ENCODE measurements at places on chromosomes 4 and X.

DNA sequence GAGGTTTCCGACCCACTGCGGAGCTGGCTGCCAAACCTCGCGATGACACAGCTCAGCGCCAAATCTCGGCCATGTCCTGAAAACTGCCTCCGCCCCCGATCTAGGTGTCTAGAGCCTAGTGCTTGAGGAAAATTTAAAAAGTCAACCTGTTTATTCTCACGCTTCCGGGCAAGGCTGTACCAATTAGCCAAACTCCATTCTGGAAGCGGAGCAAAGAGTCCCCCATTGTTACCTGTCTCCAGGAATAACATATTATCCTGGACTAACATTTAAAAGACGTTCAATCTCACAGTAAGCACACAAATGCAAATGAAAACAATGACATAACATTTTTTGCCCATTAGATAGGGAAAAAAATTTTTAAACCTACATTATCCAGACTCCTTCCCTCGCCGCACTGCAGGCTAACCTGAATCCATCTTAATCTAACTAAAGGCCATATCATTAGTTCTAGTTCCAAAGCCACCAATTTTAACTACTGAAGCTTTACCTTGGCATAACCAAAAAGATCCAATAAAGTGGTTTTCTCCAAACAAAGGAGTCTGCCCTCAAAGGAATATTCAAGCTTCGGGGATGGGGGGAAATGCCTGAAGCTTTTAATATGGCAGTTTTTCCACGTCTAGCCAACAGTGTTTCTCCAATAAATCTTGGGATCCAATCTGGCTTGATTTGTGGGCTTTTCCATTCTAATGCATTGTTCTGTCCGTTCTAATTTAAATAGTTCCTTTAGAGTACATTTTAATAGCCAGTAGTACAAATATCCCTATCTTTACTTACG is 1.9 kb downstream of the HUWE1 start:
- DNase-seq, result no peak

DNA sequence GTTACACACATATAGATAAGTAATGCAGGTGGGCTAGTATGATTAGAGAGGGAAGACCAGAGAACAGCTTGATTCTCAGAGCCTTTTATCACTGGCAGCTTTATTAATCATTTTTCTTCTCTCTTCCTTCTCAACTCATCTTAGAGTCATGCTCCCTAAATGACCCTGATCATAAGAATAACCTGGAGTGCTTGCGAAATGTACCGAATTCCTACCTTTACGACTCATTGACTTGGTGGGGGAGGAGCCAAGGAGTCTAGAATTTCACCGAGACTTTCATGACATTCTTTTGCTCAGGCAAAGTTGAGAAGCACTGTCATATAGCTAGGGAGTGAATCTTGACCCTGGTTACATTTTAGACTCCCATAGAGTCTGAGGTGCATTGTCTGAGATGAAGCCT is 298.9 kb upstream of the PUDP start:
- peak; percentile 2 for DNase-seq

DNA sequence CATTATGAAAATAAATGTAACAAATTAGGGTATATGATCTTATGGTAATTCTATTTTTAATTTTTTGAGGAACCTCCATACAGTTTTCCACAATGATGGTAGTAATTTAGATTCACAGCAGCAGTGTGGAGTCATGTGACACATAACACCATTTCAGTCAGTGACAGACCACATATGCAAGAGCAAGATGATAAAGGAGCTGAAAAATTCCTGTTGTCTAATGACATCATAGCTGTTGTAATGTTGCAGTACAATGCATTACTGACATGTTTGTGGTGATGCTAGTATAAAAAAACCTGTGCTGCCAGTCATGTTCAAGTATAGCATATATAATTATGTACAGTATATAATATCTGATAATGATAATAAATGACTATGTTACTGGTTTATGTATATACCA is 28.5 kb downstream of the EMCN start:
- no peak for DNase-seq

DNA sequence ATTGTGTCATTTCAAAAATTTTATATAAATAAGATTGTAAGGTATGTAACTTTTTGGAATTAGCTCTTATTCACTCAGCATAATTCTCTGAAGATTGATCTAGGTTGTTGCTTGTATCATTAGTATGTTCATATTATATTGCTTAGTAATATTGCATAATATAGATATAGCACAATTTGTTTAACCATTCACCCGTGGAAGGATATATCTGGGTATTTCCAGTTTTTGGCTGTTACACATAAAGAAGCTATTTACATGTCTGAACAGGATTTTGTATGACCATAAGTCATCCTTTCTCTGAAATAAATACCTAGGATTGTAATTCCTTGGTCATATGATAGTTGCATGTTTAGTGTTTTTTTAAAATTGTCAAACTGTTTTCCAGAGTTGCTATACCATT is 82.5 kb downstream of the CPEB2 start:
- no peak for DNase-seq

DNA sequence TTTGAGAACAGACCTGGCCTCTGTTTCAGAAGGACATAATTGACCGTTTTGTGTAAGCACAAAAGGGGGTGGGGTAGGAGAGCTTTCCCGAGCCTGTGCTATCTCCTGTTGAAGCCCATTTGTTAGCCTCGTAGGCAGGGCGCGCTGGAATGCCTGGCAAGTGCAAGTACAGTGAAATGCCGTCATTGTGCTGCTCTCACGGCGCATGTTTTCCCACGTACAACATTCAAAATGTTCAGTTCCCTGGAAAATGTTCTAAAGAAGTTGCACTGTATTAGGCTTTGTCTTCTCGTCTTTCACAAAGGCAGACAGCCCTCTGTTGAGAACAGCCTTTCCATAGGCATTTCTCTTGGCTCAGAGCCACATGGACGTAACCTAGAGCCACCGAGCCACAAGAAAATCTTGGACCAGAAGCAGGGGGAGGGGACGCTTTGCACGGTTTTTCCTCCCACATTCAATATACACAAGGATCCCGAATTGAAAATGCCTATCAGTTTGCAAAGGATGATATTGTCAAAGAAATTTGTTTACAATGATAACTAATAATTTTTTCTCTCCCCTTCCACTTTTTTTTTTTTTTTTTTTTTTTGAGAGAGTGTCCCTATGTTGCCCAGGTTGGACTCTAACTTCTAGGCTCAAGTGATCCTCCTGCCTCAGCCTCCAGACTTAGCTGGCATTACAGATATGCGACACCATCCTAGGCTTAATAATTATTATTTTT is 54.6 kb upstream of the RAPGEF2 start:
- peak; percentile 56 for DNase-seq
